Coronary artery (tissue), 2 donors: ENCODE measurements at places on chromosomes 5 and 9.

DNA sequence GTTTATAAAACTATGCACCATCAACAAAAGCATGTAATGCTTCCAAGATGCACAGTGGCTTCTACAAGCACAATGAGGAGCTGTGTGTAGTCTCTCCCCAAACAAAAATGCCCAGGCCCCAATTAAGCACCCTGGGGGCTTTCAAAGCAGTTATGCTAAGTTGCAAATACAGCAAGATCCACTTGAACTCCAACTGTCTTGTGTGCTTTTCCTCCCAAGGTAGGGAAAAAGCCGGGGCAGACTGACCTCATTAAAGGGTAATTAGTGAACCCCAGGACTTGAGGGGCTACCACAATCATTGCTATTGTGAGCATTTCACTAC lies 13.1 kb downstream of the ZNF608 start:
- no peak for DNase-seq

DNA sequence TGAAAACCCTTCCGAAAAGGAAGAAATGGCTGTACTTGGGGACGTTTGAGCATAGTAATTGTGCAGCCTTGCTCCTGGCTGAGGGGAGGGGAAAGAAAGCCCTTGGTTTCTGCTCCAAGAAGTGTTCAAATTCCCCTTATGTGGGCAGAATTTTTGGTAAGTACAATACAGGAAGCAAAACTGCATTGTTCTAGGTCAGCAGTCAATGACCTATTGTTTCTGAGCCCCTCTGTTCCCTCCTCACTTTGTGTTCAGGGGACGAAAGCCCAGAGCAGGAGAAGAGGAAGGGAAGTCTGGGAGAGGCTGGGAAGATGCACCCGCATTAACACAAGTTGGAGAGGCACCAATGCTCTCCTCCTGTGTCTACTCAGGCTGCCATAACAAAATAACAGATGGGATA lies 11.9 kb downstream of the BASP1 start:
- no peak for DNase-seq

GRCh38 chr9:137786511-137786920 lies 91.1 kb upstream of the CACNA1B start:
- DNase-seq, result no peak

- no peak for DNase-seq
Observed at GRCh38 chr9:96680812-96681499, 25.8 kb upstream of the PRXL2C start.

DNA sequence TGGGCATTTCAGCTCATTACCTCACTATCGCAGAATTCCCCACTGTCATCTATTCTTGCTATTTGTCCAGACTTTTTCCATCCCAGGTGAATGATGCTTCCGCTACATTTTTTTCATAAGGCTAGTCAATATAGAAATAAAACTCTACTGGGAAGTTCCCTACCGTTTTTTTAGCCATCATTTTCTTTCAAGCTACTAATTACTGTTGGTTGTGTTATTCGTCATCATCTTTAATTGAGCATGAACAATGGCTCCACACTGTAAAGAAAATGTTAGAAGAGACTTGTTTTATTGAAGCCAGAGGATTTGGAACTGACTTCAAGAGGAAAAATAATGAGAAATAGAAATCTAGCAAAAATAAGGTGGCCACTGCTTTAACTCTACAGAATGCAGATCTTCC lies 265.0 kb downstream of the ZNF608 start:
- DNase-seq, result no peak

DNA sequence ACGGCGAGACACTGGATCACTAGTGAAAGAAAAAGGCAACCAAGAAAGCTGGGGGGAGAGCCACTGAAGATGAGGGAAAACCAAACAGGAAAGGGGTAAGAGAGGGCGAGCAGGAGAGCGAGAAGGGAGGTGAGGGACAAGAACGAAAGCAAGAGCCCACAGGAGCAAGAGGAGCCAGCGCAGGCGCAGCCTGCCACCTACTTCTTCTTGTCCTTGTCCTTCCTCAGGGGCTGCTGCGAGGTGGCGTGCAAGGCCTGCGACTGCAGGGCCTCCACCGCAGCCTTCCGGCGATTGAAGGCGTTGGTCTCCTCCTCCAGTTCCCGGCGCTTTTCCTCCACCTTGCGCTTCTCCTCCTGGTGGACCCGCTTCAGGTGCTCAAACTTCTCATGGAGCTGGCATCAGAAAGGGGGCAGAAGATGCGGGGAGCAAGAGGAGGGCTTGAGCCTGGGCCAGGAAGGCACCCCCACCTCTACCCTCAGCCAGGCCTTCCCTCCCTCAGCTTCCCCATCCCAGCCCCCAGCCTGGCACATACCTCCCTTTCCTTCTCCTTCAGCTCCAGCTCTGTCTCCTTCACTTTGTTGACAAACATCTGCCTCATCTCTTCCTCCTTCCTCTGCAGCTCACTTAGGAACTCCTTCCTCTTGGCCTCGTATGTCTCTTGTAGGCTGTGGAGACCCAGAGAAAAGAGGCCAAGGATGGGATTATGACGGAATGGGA lies 13.5 kb downstream of the CCNI2 start:
- DNase-seq, result peak; percentile 43

GRCh38 chr5:107269678-107270077 lies 401.1 kb downstream of the EFNA5 start:
- DNase-seq, result no peak

GRCh38 chr9:113807173-113808061 lies 68.7 kb upstream of the ZNF618 start:
- no peak for DNase-seq

DNA sequence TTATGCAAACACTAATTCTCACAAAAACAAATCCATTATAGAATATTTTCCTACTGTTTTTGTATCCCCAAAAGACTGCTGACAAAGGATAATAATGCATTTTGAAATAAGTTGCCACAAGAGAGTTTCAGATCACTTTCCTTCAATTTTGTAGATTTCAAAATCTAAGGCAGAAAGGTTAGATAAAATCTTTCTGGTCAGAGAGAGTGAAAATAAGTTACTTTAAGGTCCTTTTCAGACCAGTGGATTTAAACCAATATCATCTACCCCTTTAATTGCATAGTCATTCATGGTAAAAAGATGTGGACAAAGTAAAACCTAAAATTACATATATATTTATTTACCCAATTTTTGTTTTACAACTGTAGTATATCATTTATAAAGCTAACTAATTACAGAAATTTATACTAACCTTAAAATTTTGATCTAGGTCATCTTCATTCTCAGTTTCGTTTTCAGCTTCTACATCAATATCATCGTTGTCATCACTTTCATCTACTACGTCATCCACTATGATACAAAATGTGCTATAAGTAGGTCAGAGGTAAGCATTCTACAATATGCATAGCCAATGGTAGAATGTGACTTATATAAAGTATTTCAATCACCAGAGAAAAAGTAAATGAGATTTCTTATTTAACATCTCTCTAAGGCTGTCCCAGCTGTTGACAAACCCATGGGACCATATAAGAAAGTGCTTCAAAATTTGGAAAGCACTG lies 95.7 kb downstream of the AGTPBP1 start:
- no peak for DNase-seq
